ENCODE measurements at places on chromosomes 12 and 14. TPM values are rescaled to one million over a fixed set of nuclear protein-coding genes. Genes with fewer than 3 reads are reported as not detected.
A peak's percentile ranks its signal among the peaks of the same experiment; 100 is the strongest.

GRCh38 chr14:71692496-71692895, 239.7 kb upstream of the RGS6 start:
- DNase-seq, result peak; percentile 56

DNA sequence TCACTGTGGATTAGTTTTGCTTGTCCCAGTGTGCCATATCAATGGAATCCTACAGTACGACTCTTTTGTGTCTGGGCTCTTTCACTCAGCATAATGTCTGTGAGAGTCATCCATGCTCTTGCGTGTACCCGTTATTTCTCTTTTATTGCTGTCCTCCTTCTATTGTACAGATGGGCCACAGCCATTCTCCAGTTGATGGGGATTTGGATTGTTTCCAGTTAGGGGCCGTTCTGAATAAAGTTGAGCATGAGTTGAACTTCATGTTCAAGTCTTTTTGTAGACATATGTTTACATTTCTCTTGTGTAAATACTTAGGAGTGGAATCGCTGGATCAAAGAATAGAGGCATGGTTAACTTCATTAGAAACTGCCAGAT, 38.3 kb downstream of the MYO1H start:
- DNase-seq, result peak; percentile 40

GRCh38 chr14:65738339-65738738, 325.8 kb downstream of the FUT8 start:
- no peak for DNase-seq

GRCh38 chr12:121788176-121788818, 5.2 kb downstream of the RHOF start:
- no peak for DNase-seq

- DNase-seq, result peak; percentile 51
Observed at GRCh38 chr14:104746934-104747481, 5.9 kb upstream of the SIVA1 start.

DNA sequence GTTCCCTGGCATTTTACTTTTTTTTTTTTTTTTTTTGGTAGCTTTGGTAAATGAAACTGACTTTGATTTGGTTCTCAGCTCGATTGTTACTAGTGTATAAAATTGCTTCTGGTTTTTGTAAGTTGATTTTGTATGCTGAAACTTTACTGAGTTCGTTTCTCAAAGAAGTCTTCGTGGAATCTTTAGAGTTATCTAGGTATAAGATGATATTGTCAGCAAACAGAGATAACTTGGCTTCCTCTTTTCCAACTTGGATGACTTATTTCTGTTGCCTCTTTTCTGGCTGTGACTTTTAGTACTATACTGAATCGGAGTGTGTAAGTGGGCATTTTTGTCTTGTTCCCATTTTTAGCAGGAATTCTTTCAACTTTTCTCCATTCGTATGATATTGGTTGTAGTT, 28.1 kb downstream of the USP15 start:
- no peak for DNase-seq

GRCh38 chr12:124913474-124914391, 717 bp downstream of the UBC start:
- DNase-seq, result peak; percentile 92

- no peak for DNase-seq
Observed at GRCh38 chr14:64089920-64090319, 204.3 kb downstream of the ESR2 start.

DNA sequence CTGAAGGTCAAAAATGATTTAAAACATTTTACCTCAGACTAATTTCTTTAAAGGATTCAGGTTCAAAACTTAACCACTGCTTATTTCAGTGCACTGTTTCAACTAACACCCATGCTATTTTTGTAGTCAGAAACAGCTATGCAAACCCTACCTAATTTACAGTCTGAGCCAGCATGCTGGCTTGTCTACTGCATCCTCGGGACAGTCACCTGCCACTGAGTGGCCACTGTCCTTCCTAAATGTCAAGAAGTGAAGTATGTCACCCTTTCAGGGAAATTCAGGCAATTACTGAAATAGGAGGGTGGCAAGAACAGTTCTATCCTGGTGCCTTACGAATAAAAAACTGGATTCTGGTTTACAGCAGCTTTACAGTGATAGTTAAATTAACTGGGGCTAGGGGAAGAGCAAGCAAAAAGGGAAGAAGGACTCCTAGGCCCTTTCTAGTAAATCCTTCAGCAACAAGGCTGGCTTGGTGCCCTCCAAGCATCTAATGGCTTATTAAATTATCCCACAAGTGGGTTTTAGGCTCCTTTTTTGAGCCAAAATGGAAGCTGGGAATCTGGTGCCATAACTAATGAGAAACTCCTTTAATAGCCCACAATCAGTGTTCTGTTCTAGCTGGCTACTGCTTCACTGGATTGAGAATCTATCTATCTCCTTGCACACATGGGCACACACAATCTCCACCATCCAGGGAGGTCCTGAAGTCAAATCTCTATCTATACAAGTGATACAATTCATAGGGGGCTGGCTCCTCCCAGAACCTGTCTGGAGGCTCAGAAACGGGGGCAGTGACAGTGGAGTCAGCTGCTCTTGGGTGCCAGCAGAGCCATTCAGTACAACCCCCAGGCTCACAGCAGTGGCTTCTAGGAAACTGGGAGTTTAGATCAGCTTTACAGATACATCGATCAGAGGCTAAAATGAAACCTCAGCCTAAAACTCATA, 43.4 kb downstream of the SH2B3 start:
- no peak for DNase-seq

- no peak for DNase-seq
Observed at GRCh38 chr12:125434936-125435443, 369.8 kb downstream of the AACS start.

DNA sequence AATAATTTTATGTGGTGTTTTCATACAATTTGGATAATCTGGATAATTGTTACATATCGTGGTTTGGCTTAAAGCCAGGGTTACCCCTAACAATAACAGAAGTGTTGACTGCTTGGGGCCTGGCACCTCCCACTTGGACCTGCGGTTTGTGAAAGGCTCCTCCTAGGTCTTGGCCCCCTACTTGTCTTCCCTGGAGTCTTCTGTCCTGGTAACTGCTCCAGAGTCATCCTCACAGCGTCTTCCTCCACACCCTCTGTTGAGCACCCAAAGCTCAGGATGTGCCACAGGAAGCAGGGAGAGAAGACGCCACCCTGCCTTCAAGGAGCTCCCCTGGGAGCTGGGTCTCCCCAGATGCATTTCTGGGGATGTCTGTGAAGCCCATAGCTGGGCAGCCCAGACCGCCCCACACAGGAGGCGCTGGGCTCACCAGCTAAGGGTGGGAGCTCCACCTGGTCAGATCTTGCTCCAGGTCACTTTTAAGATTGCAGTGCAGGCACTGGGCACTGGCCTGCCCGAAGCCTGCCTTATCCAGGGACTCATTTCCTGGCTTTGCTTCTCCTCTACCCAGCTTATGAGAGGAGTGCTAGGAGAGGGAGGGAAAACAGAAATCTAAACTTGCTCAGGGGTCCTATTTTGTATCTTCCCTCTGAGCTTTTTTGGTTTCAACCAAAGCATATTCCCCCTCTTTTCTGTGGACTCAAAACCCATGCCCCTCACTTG, 98.2 kb downstream of the ZFP36L1 start:
- peak; percentile 61 for DNase-seq

GRCh38 chr14:75718199-75718598, 57.2 kb downstream of the TTLL5 start:
- no peak for DNase-seq

DNA sequence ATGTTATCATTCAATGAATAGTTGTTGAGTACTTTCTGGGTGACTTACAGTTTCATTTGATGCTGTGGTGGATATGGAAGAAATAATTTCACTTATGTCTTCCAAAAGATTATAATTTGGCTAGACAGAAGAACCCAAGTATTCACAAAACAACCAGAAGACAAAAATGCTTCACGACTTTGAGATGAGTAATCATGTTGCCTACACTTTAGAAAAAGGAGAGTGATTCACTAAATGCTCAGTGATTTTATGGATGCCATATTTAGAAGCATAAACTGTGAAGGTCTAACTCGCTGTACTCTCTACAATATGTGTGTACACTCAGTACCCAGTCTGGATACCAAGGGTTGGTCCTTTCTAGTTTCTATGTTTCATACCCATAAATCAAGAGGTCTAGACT, 101.3 kb upstream of the E2F7 start:
- no peak for DNase-seq

- DNase-seq, result peak; percentile 52
Observed at GRCh38 chr12:94644141-94644979, 6.0 kb downstream of the TMCC3 start.

FGF23 gene
- 0.12 TPM for polyA plus RNA-seq

MYH7 gene
- not detected for polyA plus RNA-seq

SCN8A gene
- 3.3 TPM for polyA plus RNA-seq

DCN gene
- 2,064 TPM for polyA plus RNA-seq

ADAMTS20 gene
- 0.08 TPM for polyA plus RNA-seq

MYF5 gene
- polyA plus RNA-seq, result not detected

Measured in left lung (tissue), 14 donors.